SK-N-MC (cell line): ENCODE measurements at places on chromosomes 4 and X.

DNA sequence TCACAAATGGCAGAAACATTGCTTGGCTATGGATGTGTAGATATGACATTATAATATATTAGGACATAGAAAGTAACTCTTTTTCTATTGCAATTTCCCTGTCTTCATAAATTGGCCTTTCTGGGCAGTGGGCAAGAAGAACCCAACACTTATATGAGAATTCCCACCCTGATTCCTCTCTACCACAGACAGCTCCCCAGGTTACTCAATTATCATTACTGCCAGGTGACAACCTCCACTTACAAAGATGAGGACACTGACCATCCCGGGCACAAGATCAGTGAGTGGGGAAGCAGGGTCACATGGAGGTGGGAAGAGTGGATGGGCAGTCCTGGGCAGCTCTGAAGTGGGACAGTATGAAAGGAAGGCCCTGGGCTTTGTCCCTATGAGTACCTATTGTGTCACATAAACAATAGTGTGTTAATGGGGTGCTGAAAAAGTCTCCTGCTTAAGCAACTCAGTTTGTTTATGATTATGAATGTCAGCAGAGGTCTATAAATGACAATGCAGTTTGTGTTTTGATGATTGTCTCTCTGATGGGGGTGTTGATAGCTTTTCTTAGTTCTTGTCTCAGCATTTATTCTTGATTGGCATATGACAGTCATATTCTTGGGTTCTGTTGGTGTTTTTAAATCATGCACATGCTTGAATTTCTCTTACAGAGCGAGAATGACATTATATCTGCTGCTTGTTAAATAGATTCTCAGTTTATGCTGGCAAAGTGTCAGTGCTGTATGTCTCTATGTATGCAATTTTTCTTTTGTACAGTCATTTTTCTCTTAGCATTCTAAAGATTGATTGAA, 99.9 kb downstream of the SLIT2 start:
- no peak for DNase-seq

DNA sequence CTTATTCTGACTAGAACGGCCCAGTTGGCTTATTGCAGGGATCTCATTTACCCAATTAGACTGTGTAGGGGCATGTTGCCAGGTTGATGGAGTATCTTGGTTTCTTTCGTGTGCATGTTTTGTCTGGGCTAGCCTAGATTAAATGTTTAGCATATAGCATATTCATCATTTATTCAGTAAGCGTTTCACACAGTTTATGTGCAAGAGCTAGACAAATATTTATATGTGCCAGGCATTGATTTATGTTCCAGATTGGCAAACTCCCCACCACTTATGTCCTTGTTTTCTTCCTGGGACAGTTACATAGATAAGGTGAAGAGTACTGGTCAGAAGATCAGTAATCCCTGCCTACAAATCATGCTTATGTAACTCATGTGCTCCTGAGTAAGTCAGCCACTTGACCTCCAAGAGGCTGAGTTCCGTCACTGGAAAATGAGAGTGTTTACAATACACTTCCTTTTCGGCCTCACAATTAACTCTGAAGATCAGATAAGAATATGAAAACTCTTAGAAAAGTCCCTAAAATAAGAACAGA, 57.2 kb downstream of the RUFY3 start:
- no peak for DNase-seq

DNA sequence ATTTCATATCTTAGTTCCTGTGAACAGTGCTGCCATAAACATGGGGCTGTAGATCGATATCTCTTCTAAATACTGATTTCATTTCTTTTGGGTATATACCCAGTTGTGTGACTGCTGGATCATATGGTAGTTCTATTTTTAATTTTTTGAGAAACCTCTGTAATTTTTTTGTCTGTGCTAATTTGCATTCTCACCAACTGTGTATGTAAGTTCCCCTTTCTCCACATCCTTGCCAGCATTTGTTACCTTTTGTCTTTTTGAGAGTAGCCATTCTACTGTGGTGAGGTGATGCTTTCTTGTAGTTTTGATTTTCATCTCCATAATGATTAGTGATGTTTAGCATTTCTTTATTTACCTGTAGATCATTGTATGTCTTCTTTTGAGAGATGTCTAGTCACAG, 2086.5 kb upstream of the TENM3 start:
- DNase-seq = no peak

DNA sequence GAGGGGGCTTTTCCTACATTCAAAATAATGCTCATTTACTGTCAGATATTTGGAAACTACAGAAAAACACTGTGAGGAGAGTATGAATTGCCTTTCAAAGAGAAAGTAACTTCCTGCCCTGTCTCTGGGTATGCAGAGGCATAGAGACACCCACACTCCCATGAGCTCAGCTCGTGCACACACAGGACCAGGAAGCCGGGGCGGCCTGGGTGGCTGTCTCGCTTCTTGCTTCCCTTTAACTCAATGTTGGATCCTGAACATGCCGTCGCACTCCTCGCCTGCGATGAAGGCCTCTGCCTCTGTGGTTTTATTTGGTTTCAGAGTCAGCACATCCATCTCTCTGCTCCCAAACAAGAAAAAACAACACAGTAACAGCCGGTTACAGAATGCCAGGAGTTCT, 40.1 kb upstream of the GPR78 start:
- DNase-seq = no peak

DNA sequence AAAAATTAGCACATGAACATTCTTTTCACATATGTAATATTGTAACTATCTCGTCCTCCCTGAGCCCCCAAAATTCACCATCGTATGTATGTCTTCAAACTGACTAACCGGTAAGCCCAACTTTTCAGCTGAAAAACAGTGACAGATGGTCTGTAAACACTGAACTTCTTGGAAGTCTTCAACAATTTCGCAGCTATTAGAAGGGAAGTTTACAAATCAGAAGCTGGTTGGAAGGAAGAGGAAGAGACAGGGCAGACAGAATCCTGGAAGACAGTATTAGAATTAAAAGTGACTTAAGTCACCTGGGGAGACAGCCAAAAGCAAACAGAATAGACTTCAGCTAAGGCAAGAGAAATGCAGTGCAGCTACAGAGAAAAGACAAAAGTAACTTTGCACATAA, 858.4 kb downstream of the ADGRL3 start:
- no peak for DNase-seq

DNA sequence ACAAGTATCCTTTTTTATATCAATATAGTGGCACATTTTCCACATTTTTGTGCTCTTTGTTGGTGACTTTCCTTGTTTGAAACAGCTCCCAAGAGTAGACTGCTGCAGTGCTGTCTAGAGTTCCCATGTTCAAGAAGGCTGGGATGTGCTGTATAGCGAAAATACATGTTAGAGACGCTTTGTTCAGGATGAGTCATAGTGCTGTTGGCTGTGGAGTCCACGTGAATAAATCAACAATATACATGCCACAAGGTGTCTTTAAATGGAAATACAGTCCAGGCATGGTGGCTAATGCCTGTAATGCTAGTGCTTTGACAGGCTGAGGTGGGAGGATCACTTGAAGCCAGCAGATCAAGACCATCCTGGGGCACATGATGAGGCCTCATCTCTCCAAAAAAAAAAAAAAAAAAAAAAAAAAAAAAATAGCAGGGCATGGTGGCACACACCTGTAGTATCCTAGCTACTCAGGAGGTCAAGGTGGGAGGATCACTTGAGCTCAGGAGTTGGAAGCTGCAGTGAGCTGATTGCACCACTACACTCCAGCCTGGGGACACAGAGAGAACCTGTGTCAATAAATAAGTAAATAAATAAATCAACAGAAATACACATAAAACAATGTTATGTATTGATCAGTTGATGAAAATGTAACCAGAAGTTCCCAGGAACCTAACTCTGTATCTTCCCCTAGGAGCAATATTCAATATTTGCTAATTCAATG, 256.8 kb upstream of the STS start:
- DNase-seq = no peak

DNA sequence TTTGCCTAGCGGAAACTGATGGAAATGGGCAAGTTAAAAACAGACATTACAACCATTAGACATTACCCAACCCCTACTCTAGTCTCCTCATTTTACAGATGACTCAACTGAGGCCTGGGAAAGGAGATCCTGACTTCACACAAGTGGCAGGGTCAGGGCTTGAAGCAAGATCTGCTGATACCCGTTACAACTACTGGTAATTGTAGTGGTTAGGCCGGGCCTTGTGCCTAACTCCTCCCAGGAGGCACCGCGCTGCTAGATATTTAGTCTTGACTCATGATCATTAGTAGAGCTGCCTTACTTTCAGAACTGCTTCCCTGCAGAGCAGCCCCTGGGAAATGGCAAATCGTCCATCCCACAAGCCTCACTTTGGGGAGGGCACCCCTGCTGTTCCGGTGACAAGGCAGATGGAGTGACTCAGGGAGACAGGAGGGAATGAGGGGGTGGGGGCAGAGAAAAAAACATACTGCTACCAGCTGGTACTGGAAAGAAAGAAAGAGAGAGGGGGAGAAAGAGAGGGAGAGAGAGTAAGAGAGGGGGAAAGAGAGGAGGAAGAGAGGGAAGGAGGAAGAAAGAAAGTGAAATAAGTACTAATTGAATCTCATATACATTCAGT, 12.2 kb downstream of the ARHGEF6 start:
- peak; percentile 44 for DNase-seq

DNA sequence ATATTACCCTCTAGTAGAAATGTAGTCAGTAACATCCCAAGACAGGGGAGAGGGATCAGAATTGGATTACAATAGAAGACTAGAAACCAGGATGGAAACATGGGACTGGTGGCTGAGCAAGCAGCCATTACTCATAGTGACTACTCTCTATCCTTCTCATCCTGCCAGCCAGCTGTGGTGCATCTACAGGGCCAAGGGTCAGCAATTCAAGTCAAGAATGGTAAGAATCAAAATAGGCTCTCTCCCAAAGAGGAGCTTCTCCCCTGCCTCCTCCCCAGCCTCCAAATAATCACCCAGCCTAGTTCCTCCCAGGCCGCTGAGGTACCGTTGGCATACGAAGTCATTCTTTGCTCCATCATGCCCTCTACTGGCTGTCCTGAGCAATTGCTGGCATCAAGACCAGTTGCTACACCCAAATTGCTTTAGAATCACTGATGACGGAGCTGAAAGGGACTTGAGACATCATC, 19.4 kb downstream of the AWAT2 start:
- no peak for DNase-seq

DNA sequence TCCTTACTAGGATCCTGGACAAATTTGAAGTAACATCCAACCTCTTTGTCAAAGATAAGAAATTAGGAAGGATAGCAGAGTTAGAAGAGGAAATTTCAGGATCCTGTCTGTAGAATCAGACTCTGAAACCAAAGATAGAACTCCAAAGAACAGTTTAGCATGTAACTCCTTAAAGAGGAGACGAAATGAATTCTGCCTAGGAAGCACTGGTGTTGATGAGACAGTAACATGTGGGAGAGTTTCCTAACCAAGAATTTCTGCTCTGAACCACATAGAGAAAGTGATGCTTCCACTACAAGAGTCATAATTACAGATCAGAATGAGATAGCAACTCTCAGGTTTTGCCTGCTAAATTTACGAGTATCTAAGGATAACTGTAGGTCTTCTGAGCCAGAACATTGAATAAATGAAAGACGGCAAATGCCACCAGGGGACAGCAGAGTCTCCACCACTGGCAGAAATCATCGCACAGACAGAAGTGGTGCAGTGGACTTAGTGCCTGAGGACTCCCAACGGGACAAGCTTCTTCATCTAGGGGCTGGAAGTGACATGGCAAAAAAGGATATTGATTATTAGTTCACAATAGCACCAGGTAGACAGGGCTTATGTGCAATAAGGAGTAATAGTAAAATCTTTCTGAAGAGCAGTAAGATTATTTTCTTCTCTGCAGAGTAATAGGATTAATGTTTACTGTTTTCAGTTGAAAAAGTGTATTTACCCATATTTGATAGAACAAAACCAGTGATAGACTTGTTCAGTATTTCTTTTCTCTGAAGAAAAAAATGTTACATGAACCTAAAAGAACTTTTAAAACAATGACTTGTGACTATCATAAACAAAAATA, 6.7 kb upstream of the PPID start:
- DNase-seq = peak; percentile 37

GRCh38 chr4:144449611-144450010, 196.3 kb upstream of the HHIP start:
- no peak for DNase-seq

DNA sequence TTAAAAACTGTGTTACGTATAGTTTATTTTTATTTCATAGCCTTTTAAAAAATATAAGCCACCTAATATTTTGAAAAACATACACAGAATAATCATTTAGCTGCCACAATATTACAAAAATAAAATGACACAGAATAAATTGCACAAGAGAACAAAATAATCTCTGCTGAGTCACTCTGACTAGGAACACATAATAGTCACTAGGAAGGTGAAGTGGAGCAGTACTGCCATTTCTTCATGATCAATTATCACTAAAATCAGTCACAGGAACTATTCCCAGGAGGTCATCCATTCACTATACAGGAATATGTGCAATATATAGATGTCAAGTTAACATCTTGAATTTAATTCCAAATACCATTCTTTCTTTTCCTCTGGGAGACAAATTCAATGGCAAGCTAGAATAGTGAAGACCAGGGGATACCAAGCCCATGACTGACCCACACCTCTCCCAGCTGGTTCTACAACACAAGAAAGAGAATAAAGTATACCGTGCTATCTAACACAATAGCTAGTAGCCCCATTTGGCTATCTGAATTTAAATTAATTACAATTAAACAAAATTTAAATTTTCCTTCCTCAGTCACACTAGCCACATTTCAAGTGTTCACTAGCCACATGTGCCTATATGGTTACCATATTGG, 5.9 kb downstream of the SMIM43 start:
- no peak for DNase-seq

DNA sequence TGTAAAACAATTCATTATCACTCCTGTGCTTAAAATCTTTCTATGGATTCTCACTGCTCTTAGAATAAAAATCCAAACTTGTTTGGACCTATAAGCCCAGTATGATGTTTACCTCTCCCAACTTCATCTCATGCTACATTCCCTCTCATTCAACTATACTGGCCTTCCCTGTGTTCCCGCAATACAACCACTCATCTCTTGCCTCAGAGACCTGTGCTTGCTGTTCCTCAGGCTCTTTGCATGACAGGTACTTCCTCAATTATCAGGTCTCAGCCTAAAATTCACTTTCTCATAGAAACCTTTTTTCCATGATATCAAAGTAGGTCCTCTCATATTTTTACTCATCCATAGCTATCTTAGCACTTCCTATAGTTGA, 71.7 kb downstream of the ENOX2 start:
- no peak for DNase-seq

- no peak for DNase-seq
Observed at GRCh38 chr4:26861434-26862186, 969 bp downstream of the STIM2 start.

GRCh38 chr4:32645653-32646052, 1925.5 kb downstream of the PCDH7 start:
- no peak for DNase-seq
